ENCODE measurements at places on chromosomes 1 and 21.

DNA sequence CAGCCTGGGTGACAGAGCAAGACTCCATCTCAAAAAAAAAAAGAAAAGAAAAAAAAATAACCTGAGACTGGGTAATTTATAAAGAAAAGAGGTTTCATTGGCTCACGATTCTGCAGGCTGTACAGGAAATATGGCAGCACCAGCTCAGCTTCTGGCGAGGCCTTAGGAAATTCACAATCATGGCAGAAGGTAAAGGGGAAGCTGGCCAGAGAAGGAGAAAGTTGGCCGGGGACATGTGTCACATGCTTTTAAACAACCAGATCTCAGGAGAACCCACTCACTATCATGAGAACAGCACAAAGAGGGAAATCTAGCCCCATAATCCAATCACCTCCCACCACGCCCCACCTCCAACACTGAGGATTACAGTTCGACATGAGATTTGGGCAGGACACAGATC, 125.3 kb downstream of the DISP1 start:
- DNase-seq, result no peak

- no peak for DNase-seq
Observed at GRCh38 chr1:48524892-48525467, 53.0 kb upstream of the SPATA6 start.

- no peak for DNase-seq
Observed at GRCh38 chr1:76294482-76295194, 220.1 kb downstream of the ST6GALNAC3 start.

DNA sequence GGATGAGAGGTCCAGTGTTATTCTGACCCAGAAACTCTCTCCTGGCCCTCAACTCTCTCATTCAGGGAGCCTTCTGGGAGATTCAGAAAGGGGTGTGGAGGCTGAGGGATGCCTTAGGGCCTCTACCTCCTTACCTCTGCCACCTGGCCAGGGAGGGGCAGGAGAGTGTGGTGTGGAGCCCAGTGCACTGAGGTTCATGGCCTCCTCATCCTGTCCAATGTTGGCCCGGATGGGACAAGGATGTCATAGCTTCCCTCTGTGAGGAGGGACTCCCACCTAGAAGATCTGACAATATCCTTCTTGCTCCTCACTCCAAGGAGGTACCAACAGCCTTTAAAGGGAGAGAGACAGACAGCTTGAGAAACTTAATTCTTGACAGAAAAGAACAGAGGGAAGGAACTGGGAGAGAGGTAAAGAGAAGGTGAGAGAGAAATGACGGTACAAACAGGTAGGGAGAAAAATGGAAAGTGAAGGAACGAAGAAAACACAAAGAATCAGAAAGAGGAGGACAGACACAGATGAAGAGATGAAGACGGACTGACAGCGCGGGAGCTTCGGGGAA, 779 bp downstream of the BEND5 start:
- DNase-seq, result no peak

DNA sequence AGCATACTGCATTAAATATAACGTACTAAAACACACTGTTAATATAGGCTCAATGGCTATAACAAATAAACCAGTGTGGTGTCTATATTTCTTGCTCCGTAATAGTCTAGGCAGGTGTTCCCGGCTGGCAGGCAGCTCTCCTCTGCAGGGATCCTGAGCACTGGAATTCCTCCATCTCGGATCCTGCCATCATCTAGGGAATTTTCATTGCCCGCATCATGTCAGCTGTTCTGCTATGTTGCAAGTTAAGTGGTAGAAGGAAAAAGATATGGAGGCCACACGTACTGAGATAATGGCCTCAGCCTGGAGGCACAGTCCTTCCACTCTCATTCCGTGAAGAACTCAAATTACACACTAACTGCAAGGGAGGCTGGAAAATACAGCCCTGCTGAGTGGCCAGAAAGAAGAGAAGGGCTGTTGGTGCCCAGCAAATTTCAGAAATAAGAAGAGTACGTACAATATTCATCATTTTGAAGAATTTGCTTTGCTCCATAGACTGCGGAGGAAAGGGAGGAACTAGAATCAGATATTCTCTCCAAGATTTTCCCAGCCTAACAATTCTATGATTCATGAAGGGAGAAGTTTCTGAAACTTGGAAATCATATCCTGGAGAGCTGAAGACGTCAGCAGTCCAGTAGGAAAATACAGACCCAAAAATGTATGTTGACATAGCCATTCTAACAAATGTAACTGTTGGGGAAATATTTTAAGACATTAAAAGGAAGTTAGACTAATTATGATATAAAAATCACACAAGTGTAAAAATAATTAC, 263.3 kb downstream of the MRPL39 start:
- no peak for DNase-seq

- no peak for DNase-seq
Observed at GRCh38 chr1:45535988-45536766, 14.4 kb upstream of the AKR1A1 start.

GRCh38 chr1:201490708-201491131, 16.2 kb downstream of the CSRP1 start:
- no peak for DNase-seq

DNA sequence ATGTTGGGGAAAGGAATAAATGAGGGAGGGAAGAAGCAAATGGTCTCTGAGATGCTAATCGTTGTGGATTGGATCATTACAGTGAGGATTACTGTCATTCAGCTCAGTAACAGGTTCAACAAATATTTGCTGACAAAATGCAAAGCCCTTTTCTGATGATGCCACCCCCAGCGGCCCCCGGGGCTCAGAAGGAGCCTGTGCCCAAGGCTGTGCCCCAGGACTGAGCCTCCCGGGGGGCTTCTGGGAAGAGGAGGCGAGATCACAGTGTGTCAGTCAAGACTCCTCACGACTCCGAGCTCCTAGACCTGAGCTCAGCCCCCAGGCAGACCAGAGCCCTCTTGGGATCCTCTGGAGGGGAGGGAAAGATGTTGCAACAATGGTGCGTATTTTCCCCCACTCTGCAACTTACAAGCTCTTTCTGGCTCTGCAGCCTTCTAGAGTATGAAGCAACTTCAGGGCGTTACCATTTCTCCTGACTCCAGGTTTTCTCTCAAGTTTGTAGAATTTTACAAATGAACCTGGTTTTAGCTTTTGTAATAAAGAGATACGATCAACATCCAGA, 20.8 kb downstream of the EPHA8 start:
- no peak for DNase-seq

- DNase-seq, result no peak
Observed at GRCh38 chr1:196259316-196259715, 348.9 kb downstream of the KCNT2 start.

DNA sequence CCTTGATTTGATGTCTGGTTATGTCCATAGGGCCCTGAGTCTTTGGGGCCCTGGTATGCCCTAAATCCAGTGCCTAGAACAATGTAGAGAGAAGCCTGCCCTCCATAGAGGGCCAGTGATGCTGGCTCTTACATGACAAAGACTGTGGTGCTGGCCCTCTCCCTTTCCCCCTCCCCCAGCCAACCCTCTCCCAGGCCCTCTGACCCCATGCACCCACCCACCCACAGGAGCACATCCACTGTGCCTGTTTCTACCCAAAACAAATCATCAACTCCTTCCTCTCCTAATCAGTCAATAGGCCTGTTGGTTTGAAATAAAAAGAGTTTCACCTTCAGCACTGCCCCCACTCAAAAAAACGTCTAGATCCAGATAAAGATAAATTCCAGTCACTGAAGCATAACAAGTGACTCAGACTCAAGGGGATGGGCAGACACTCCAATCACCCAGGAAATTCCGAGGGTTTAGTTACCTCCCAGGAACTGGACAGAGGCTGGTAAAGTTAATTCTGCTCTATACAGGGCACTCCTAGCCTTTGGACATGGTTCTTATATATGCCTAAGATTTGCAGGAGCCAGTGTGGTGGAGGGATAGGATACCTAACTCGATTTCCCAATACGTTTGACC, 144.8 kb upstream of the VANGL1 start:
- DNase-seq, result peak; percentile 53

DNA sequence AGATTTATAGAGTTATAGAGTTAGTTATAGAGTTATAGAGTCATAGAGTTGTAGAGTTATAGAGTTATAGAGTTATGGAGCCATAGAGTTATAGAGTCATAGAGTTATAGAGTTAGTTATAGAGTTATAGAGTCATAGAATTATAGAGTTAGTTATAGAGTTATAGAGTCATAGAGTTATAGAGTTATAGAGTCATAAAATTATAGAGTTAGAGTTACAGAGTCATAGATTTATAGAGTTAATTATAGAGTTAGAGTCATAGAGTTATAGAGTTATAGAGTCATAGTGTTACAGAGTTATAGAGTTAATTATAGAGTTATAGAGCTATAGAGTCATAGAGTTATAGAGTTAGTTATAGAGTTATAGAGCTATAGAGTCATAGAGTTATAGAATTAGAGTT, 32.1 kb downstream of the UBASH3A start:
- DNase-seq, result no peak

- no peak for DNase-seq
Observed at GRCh38 chr1:67312615-67313014, 4.9 kb downstream of the IL12RB2 start.

DNA sequence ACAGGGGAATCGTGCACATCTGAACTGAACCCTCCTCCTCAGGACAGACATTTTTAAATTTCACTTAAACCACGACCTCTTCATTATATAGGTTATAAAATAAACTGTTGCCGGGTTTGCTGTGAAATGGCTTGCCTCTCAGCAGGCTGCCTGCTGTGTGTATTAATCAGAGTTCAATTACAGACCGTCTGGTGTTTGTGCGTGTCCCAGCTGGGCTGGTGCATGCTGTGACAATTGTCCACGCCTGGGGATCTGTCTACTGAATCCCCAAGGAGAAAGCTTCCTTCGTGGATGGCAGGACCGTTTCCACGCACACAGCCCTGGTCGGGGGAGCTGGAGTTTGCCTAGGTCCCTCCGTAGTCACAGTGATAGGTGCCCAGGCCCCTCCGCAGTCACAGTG, 13.4 kb upstream of the AGPAT3 start:
- no peak for DNase-seq

DNA sequence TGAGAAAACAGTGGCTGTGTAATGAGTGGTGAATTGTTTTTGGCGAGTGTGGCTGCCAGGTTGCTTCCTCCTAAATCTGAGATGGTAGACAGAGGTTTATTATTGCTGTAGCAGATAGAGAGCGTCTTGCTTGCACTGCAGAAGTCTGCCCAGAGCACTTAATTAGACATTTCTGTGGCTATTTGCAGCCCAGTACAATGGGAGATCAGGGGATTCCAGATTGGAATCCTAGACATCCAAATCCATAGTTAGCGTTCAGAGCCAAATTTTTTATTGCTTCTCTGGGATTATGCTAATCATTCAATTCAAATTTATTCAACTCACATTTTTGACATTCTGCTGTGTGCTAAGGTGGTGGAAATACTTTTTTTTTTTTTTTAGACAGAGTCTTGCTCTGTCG, 30.0 kb downstream of the KIF26B start:
- no peak for DNase-seq

- no peak for DNase-seq
Observed at GRCh38 chr1:58765006-58765405, 18.8 kb downstream of the JUN start.

- DNase-seq, result no peak
Observed at GRCh38 chr1:58849551-58849950, 65.7 kb upstream of the JUN start.

All from trophoblast cell (in vitro differentiated cells and primary cell).